ENCODE measurements at places on chromosomes 4 and X.

GRCh38 chrX:101491943-101492342 is 6.7 kb downstream of the ARMCX4 start:
- DNase-seq = no peak

GRCh38 chr4:121041307-121042090 is 30.8 kb downstream of the NDNF start:
- DNase-seq = no peak

DNA sequence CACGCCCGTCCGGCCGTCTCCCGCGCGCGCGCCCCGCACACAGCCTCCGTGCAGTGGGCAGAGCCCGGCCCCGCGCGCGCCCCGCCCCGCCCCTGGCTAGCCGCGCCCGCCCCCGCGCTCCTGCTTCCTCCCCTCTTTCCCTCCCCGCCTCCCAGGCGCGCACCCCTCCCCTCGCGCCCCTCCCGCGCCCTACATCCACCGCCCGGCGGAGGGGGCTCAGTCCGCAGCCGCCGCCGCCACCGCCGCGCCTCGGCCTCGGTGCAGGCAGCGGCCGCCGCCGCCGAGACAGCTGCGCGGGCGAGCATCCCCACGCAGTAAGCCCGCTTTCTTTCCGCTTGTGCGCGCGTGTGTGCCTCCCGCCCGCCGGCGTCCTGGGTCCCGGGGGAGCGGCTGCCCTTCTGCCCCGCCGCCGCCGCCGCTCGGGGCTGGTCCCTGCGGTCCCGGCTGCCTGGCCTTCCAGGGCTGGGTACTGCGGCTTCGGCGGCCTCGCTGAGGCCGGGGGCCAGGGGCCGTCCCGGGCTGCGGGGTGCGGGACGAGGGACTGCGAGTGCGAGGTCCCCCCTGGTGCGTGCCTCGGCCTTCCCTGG is at the start of gene FHL1:
Gene FHL1, plus strand, starts transcription at position 219 of the 587 bp plus-strand sequence.
- peak; percentile 83 for DNase-seq

DNA sequence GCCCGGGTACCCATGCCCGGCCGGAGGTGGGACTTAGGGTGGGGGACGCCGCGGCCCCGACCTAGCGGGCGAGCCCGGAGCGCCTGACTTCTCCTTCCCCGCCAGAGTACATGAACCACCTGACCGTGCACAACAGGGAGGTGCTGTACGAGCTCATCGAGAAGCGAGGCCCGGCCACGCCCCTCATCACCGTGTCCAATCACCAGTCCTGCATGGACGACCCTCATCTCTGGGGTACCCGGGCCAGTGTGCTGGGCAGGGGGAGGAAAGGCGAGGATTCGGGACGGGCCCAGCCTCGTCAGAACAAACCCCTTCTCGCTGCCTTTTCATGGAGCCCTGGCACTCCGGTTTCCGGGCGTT is 622 bp downstream of the TAFAZZIN start:
- DNase-seq = peak; percentile 69

GRCh38 chr4:135508006-135508714 is 1306.6 kb upstream of the PABPC4L start:
- DNase-seq = no peak

DNA sequence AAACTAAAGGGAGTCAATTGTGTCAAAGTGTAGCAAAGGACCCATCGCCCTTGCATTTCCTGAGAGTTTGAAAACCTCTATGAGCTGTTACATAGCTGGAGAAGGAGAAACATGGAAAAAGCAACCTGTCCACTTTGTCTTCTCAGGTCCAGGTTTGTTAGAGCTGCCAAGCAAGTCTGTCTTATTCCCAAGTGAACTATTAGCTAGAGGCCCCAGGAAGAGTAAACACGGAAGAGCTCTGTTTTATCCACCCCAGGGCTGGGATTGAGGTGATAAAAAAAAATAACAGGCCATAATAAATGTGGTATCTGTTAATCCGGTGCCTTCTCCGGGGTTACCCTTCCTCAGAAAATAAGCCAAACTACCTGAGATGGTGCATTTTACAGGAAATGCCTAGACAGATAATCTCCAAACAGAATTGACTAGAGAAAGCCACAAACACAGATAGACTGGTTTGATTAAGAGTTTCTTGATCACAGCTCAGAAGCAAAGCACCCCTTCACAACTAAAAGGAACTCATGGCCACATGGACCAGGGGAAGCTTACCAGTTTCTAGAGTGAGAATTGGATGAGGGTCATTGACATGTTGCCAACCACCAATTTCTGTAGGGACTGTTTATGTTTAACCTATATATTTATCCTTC is 35.9 kb upstream of the RELL1 start:
- DNase-seq = no peak

GRCh38 chr4:80075995-80076675 is 3.1 kb upstream of the ANTXR2 start:
- DNase-seq = no peak

GRCh38 chrX:79270401-79270800 is 96.7 kb downstream of the ITM2A start:
- peak; percentile 30 for DNase-seq

DNA sequence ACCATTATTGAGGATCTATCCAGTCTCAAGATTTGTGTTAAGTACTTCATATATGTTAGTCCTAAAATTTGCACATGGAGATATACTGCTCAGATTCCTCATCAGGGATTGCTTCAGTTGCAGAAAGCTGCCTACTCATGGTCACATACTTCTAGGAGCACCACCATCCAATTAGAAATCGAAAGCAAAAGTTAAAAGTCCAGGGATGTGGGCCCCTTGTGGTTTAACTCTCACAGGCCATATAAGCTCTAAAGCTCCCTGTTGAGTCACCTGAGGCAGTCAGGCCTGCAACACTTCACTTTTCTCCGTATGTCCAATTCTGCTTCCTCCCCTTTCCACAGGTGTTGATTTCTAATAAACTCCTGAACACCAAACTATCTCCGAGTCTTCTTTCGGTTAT is 84.2 kb downstream of the CNOT6L start:
- no peak for DNase-seq

GRCh38 chr4:181674315-181674875 is 568.8 kb upstream of the TENM3 start:
- no peak for DNase-seq

DNA sequence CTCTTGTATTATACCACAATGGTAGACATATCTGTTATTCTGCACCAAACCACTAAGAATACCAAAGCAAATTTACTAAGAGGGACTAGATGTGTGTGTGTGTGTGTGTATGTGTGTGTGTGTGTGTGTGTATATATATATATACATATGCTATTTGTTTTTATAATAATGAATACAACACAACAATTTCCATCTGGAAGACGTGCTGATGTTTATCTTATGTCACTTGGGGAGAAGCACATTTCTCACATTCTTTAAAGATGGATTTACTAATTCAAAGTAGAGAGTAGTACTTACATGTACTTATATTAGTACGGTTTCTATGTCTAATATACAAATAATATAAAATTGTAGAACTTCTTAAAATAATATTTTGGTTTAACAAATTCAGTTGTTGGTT is 52.0 kb downstream of the EDNRA start:
- DNase-seq = no peak

GRCh38 chr4:76571274-76571673 is 136.2 kb downstream of the SHROOM3 start:
- DNase-seq = peak; percentile 45
